CD4-positive, alpha-beta memory T cell (primary cell): ENCODE measurements at places on chromosomes 3 and 15. TPM values are rescaled to one million over a fixed set of nuclear protein-coding genes. Genes with fewer than 3 reads are reported as not detected.

DNA sequence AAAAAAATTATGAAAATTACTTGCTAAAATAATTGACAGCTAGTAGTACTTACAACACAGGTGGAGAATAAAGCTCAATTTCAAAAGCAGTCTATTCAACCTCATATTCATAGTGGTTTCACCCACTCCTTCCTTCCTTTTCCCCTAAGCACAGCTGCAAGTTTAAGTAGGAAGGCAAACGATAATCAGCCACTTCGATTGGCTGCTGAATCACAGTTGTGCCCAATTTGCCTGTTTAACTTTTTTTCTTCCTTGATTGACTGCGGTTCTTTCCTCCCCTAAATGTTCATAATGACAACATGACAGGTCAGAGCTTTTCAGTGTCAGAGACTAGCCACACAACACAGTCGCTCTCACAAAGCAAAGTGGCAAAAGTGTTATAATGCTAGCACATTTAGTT lies 468.0 kb upstream of the GBE1 start:
- no peak for DNase-seq

GRCh38 chr3:16448639-16449070 lies 64.8 kb downstream of the RFTN1 start:
- DNase-seq = no peak

- no peak for DNase-seq
These were observed 20.0 kb downstream of the MELTF start for GRCh38 chr3:197009532-197010019.

DNA sequence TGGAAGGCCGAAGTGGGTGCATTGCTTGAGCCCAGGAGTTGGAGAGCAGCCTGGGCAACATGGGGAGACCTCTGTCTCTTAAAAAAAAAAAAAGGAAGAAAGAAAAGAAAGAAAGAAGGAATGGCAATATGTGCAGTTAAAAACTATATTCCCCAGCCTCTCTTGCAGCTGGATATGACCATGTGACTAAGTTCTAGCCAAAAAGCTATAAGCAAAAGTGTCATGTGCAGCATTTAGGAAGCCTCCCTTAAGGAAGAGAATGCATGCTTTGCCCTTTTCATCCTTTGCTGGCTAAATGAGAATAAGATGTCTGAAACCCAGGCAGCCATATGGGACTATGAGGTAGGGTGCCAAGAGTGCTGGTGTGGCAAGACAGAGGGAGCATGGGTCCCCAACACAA lies 21.8 kb downstream of the CYP19A1 start:
- no peak for DNase-seq

- DNase-seq = no peak
These were observed 87.0 kb downstream of the TMEM266 start for GRCh38 chr15:76146812-76147211.

GRCh38 chr3:8743021-8743601 lies 9.5 kb downstream of the CAV3 start:
- DNase-seq = no peak

DNA sequence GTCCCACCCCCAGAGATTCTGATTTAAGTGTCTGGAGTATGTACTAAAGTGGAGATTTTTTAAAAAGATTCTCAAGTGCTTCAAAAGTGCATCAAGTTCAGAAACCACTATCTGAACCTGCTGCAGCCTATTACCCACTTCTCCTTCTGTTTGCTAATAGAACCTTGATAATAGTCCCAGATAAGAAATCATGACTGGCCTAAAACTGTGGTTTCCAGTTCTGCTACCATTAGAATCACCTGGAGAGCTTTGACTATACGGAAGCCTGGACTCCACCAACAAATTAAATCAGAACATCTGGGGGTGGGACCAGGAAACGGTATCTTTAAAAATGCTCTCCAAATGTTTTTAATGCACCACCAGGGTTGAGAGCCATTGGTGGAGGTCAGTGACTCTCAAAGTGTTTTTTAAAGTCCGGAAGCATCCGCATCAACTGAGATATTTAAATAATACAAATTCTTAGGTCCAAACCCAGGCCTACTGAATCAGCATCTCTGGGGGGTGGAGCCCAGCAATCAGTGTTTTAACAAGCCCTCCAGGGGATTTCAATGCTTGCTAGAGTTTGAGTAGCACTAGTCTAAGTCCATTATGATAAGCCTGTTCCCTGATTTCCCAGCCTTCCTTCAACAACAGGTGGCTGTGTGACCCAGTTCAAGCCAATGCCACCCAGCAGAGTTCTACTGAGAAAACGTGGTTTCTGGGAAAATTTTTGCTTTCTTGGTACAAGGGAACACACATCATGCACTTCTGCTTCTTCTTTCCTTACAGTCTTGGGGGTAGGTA lies 45.4 kb upstream of the TIPARP start:
- no peak for DNase-seq

DNA sequence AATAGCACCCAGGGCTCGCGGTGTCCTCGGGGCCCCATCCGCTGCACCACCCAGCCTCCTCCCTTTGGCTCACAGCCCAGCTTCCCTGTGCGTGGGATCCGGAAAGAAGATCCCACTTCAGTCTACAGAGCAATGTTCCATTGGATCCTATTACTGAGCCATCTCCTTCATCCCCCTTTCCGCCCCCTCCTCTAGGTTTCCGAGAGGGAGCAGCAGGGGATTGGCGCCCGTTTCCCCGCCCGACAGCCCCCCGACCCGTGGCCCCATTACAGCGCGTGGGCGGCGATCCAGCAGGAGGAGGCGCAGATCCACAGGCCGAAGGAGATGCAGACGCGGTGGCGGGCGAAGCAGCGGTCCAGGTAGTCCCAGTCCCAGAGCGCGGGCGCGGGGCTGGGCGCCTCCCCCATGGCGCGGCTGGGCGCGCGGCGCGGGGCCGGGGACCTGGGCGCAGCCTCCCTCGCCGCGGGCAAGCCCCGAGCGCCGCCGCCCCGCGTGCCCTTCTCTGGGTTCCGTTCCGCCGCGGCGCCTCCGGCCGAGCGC lies 340 bp downstream of the TMEM44 start:
- no peak for DNase-seq

DNA sequence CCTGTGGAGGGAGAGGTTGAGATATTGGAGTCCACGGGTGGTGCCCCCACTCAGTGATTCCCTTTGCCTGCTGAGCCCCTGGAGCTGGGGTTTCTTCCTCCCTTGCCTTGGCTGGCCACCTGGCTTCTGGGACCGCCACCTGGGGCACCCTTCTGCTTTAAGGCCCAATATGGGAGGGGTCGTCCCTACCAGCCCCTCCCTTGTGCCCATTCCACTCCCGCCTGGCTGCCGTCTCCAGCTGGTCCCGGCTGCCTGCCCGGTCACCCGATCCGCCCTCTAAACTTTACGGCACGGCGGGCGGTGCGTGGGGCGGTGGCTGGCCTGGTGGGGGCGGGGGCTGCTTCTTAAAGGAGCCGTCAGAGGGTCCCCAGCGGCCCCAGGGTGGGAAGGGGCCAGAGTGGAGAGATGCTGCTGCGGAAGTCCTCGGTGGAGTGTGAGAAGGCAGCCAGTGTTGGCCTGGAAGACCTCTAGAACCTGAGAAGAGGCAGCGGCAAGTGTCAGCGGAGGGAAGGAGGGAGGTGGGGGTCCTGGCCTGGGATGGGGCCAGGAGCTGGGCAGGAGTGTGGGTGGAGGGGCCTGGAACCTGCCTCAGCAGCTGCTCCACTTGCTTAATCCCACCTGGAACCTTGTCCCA lies 1.6 kb upstream of the SEMA3B start:
- DNase-seq = no peak

- no peak for DNase-seq
These were observed 18.1 kb upstream of the P2RY13 start for GRCh38 chr3:151347432-151347831.

- DNase-seq = no peak
These were observed 22.9 kb upstream of the ZBED2 start for GRCh38 chr3:111617912-111618601.

GRCh38 chr3:71926616-71927015 lies 141.7 kb upstream of the PROK2 start:
- no peak for DNase-seq

DNA sequence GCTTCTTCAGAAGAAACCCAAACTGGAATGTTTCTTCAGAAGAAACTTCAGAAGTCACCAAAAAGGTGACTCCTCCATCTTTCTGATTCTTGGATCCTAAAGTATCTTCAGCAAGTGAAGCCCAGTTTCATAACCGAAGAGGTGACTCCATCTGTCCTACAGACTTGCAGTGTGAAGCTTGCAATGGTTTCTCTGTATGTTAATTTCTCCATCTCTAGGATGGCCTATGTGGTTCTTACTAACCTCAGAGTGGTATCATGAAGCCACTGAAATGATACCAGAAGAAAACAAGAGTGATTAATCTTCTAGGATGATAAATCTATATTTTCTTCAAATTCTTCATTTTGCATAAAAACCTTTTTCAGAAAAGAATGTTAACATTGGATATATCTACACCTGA lies 495 bp upstream of the AQP9 start:
- no peak for DNase-seq

DNA sequence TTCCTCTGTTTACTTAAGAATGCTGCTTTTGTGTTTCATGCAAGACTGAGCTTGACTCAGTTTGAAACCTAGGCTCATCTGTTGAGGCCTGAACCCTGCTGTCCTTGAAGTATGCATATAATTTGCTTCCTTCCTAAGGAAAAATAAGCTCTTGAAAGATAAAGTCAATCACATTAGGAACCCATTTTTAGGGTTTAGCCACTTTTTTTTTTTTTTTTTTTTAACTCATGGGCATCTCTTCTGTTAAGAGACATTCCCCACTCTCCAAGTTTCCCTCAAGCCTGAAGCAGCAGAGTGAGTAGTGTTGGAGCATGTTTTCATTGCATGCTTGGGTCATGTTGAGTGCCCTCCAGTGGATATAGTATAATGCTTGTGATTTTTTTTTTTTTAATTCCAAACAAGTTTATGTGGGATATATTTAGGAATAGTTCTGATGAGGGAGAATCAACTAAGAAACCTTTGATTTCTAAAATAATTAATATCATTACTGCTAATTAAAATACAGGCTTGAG lies 3.6 kb downstream of the CTNNB1 start:
- no peak for DNase-seq

SERPINI2 gene
- total RNA-seq = not detected

CCK gene
- total RNA-seq = not detected

CYP11A1 gene
- not detected for total RNA-seq

IL16 gene
- total RNA-seq = 392 TPM

GABRR3 gene
- 0.17 TPM for total RNA-seq

WDR93 gene
- total RNA-seq = not detected
